ENCODE measurements at places on chromosomes 5 and 9.

DNA sequence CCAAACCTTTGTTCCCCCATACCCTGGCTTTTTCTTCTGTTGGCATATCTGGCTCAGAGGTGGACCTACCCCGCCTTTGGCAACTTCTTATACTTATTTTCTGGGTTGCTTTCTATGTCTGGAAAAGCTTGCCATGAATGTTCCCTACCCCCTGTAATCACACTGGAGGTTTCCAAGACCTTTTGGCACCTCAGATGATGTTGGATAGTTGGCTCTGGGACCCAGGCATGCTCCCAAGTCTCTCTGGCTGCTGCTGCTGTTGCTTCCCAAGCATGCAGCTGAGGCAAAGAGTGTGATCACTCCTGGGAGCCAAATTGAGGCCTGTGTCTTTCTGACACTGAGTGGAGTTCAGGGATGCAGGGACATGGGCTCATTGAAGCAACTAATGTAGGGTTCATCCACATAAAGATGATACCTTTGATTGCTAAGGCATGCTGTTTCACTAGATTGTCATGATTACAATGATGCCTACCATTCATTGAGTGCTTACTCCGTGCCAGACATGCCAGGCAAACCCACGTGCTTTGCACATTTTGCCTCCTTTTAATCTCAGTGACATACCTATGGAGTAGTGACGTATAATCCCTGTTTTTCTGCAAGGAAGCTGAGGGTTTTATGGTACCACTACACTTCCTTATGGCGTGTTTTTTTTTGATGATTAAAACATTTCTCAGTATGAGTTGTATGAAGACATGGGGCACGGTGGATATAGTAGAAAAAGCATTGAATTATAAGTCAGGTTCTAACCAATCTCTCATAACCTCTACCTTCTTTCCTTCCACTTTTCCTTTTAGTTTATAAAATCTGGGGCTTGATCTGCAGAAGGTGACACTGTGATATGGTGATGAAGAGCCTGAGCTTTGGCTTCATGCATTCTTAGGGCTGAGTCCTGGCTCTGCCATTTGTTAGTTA, 73.1 kb downstream of the ARHGAP26 start:
- no peak for DNase-seq

DNA sequence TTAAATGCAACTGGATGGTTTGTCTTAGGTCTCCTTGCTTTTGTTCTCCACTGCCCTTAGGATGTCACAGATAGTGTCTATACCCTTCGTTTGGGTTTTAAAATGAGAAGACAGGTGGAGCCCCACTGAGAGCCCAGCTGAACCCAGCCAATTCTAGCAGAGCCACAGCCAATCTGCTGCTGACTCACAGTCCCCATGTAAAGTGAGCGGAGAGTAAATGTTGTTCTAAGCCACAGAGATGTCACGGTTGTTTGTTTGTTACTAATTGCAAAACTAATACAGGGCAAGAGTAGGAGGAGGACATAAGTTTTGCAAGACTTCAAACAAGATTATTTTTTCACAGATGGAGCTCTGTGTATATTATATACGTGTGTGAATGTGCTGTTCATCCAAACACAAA, 50.5 kb upstream of the AGXT2 start:
- DNase-seq: no peak

DNA sequence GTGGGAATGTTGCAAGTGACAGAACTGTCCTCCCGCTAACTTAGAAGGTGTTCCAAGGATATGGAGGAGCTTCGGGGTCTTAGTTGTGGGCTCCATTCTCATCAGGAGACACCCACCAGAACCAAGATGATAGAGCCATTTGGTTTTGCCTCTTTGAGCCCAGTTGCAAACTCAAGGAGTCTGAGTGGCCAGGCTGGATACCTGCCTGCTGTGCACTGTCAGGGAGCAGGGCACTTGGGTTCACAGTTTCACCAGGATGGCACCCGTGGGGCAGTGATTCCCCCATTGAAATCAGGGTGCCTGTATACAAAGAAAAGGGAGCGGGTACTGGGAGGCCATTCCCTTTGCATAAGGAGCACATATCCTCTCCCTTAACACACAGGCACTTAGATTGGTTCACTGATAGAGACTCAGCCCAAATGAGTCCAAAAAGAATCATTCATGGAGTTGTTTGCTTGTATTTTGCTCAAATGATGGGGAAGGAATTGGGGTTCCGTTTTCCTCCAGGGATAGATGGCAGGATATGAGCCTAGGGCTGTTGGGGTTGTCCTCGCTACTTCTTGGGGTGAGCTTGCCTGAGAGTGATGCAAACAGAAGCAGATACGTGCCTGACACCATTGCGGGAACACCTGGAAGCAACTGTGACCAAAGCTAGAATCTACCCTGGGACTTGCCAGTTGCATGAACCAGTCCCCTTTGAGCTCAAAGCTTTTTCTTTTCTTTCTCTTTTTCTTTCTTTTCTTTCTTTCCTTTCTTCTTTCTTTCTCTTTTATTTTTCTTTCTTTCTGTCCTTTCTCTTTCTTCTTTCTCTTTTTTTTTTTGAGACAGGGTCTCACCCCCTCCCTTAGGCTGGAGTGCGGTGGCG, 1.3 kb upstream of the PRR7 start:
- no peak for DNase-seq

GRCh38 chr5:58735637-58736036, 152.8 kb downstream of the RAB3C start:
- DNase-seq: no peak

GRCh38 chr5:142876817-142877216, 106.6 kb downstream of the ARHGAP26 start:
- DNase-seq: no peak

Data from activated T-cell treated with anti-CD3 and anti-CD28 coated beads, Interleukin-2, amount 50 U/mL, for 72 hours (primary cell).